ENCODE measurements at places on chromosomes 2 and 18. TPM values are rescaled to one million over a fixed set of nuclear protein-coding genes. Genes with fewer than 3 reads are reported as not detected.

The CSRNP3 gene
- total RNA-seq, result 6.9 TPM

The AKAIN1 gene
- total RNA-seq, result not detected

GRCh38 chr2:72757177-72757775 lies 68.6 kb downstream of the EXOC6B start:
- H3K27ac ChIP-seq, result no peak overlapping the region
- no peak for DNase-seq
- no peaks in the 10 kb centered on the region for H3K27me3 ChIP-seq
- no peak overlapping the region for H3K4me3 ChIP-seq
- H3K36me3 ChIP-seq, result no peaks in the 10 kb centered on the region
- peaks cover 5% of the 10 kb centered on the region for H3K4me1 ChIP-seq

The ANKRD30BL gene
- total RNA-seq, result 2.1 TPM
